ENCODE measurements at places on chromosomes 6 and 20.

- DNase-seq: no peak
Observed at GRCh38 chr20:61768571-61769285, 297.0 kb downstream of the TAF4 start.

DNA sequence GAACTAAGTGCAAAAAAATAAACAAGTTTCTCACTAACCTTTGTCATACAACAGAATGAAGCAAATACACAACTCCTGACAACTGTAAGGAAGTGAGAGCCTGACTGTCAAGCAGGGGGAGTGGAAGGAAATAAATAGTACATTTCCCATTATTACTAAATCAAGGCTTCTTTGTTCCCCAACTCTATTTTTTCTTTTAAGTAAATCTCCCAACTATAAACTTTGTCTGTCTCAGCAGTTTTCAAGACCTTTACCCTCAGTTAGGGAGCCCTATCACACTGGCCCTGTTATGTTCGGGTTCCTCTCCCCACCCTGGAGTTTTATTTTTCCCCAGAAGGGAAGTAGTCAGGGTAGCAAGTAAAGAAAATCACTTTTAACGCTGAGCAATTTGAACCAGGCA, 24.1 kb upstream of the IPCEF1 start:
- no peak for DNase-seq

DNA sequence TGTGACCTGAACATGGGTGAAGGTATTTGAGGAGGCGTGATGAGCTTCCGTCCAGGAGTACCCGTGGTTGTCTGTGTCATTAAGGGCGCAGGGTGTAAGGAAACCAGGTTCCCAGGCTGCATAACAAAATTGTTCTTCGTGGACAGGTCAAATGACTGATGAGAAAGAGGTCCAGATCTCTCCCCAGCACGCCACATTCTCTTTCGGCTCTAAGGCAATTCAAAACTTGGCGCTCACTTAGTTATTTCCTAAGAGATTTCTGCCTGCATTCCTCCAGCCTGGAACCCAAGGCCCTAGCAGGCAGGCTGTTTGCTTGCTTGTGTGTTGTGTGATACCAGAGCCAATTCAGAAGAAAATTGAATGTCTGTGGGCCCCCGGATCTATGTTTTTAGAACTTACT, 139.9 kb downstream of the AGPAT4 start:
- no peak for DNase-seq

- no peak for DNase-seq
Observed at GRCh38 chr6:105220186-105220585, 40.4 kb upstream of the POPDC3 start.

- no peak for DNase-seq
Observed at GRCh38 chr6:137291441-137291840, 72.3 kb upstream of the IFNGR1 start.

GRCh38 chr6:4420160-4420865, 284.9 kb upstream of the ECI2 start:
- DNase-seq: no peak

DNA sequence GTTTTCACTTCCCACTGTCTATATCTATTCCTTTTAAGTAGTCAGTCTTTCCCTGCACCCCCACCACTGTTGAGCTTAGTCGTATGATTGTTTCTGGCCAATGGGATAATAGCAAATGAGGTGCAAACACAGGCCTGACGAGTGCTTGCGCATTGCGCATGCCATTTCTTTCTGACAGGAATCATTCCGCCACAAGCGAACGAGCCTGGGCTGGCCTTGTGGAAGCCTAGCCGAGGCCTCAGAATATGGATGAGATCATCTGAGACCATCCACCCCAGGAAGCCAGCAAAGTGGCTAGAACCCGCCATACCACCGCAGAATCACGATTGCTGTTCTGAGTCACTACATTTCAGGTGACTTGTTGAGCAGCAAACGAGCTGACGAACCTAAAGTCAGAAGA, 52.2 kb upstream of the PRL start:
- no peak for DNase-seq

- DNase-seq: no peak
Observed at GRCh38 chr6:90829311-90829710, 242.4 kb upstream of the MAP3K7 start.

GRCh38 chr6:28336284-28337120, 554 bp upstream of the ZSCAN31 start:
- DNase-seq: no peak

- DNase-seq: no peak
Observed at GRCh38 chr6:164303102-164303964, 888.8 kb downstream of the QKI start.

DNA sequence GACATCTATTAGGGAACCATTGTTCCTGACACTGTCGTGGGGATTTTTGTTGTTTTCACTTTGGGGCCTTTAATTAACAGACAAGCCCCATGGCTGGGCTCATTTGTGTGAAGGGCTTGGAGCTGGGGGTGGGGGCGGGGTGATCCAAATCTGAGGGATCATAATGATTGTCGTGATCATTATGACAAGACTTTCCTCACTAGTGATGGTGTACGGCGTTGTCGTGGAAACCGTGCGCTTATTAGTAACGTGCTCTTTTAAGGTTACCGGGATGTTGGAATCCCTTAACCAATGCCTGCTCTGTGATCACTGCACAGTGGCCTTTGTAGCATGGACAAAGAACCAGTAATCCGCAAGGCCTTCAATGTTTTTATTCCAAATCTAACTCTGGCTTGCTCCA, 18.6 kb downstream of the PDYN start:
- DNase-seq: no peak

DNA sequence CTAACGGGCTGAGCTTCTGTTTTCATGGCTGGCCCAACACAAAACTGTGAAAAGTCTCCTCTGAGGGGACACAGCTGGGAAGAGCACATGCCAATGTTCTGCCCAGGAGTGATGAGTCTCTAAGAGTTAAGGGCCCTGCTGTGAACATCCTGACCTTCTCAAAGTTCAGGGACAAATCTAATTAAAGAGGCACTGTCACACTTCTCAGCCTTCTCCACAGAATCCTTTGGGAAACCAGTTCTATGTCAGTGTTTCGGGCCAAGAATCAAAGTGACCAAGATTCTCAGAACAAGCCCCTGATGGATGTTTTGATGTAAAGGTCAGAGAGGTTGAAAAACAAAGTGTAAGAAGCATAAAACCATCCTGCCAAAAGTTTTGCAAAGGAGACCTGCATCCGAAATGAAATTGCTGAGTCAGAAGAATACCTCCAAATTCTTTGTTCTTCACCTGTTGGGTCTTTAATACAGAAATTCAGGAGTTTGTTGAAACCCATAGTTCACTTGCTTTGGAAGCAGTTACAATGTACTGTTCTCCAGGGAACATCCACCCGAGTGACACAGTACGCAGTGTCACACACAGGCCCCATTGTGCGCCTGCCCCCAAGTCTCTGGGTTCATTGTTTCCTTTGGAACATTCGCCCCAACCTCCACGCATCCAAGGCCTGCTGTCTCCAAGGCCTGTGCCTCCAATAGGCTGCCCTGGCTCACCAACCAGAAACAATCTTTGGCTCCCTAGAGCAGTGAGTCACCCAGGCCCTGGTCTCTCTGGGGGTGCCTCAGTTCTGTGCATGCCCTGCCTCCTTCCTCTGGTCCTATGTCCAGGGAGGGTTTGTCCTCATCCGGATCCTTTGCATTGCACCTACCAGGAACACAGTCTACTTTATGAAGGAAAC, 65.5 kb upstream of the QKI start:
- no peak for DNase-seq

GRCh38 chr20:50844430-50845100, 49.7 kb downstream of the BCAS4 start:
- DNase-seq: peak; percentile 97

DNA sequence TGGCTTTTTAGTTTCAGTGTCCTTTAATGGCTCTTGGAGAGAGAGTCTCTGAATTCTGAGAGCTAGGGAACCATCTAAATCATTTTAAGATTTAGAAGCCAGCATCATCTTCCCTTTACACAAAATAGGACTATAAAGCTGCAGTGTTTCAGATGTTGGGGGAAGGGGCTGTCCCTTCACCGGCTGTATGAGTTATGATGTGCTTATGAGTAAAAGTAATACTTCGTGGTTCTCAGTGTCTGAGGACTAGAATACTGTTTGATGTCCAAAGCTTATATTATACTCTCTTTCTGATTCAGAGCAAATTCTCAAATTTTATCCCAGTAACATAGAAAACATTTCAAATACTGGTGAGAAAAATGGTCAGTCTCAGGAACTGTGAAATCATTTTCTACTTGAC, 63.5 kb upstream of the FAM8A1 start:
- no peak for DNase-seq

DNA sequence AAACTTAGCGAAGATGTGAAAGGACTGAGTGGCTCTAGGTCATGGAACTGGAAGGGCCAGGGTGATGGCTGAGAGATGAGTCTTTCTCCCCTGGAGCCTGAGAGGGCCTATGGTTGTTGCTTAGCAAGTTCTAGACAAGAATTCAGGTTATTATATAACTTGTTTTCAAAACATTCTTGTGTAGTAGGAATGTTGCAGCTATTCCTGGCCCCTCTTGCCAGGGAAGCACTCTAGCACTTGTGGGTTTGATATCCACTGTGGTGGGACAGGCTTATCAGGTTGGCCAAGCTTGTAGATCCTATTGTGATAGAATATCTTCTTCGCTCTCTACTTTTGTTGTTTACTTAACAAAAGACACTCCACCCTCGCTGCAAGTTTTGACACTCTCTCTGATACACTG, 211.8 kb upstream of the CITED2 start:
- DNase-seq: no peak

DNA sequence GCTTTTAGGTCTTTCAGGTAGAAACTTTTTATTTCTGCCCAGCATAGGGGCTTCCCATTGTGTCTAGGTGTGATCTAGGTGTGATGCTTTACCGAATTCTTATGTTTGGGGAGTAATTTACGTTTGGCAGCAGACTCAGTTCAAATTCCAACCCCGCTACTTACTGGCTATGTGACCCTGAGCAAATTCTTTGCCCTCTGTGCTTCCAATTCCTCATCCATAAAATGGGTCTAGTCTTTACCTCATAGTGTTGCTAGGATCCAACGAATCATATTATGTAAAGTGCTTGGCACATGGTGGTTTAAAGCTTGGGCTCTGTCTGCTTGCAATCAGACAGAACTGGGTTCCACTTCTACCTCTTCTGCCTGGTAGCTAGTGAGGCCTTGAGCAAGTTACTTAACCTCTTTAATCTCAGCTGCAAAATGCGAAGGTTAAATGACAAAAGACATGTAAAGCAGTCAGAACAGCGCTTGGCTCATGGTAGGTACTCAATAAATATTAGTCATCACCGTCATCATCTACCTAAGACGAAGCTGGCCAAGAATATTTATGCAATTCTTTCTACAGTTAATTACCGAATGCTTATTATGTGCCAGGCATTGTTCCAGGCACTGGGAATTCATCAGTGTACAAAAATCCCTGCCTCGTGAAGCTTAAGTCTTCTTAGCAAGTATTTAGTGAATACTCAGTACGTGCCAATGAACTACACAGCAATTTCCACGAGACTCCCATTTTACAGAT, 1.0 kb downstream of the NSFL1C start:
- no peak for DNase-seq

DNA sequence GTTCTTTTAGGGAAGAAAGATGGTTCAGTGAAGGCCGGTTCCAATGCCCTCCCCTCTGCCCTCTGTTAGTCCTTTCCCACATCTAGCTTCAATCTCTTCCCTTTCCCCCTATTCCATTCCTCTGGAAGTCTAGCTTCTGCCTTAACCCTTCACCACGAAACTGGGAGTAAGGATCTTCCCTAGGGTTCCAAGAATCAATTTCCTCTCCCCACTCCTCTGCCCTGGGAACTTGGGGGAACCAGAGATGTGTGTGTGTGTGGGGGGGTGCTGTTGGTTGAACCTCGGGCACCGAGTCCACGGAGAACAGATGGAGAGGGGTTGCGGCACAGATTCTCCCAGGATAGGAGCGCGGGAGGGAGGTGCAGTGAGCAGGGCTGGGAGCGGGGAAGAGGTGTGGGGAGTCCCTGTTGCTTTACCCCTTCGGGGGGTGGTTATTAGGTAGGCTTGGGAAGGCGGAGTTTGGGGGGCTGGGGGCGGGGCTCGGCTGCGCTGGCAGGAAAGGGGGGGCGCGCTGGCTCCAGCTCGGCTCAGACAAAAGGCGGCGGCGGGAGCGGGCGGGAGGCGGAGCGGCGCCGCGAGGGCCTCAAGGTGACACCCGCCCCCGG, at the start of gene TMEM151B:
Gene TMEM151B, plus strand, starts transcription at position 530 of the 605 bp plus-strand sequence. CDS start 293 bp downstream, outside the sequence.
- DNase-seq: no peak

GRCh38 chr6:39642270-39642669, 82.9 kb downstream of the KIF6 start:
- DNase-seq: no peak

- DNase-seq: no peak
Observed at GRCh38 chr6:34544052-34544604, 12.0 kb downstream of the SPDEF start.

- no peak for DNase-seq
Observed at GRCh38 chr6:116229287-116229913, 24.5 kb downstream of the TSPYL4 start.

DNA sequence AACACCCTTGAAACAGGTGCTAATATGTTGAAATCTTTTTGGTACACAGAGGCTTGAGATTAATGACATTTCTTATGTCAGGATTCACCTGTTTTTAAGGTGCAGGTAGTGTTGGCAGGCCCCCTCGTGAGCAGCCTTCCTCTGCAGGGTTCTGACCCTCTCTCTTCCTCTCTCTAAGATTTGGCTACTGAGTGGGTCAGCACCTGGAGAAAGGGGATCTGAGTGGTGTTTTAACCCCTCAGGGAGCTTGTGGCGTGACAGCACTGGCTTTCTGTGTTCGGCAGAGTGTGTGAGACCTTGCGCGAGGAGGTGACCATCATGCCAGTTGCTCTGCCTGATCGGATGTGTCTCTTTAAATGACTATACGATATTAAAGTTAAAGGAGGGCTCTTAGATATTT, 37.1 kb downstream of the HIVEP1 start:
- no peak for DNase-seq

- DNase-seq: no peak
Observed at GRCh38 chr6:45535933-45536332, 158.2 kb upstream of the SUPT3H start.

DNA sequence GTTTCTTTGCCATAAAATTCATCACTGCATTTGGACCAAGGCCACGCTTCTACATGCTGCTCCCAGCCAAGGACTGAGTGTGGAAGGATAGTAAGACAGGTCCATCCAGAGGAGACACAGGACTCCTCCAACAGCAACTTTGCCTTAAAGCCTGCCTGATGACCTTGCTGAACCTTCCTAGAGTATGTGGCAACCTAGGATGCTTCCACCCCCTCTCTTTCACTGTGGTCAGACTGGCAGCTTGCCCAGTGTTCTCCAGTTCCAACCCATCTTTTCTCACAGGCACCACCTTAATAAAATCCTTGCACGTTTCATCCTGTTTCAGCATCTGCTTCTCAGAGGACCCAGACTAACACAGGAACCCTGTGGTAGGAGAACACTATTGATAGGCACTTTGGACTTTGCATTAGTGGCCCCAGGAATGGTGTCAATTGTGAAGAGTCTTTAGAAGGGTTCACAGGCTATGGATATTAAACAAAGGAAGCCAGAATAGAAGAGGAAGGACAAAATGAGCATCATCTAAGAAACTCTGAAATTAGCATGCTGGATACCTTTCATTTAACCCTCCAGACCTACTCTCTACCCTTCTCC, 2.4 kb upstream of the PKHD1 start:
- no peak for DNase-seq

- no peak for DNase-seq
Observed at GRCh38 chr6:36132246-36132895, 2.1 kb downstream of the MAPK13 start.
